ENCODE measurements at places on chromosomes 13 and 19. TPM values are rescaled to one million over a fixed set of nuclear protein-coding genes. Genes with fewer than 3 reads are reported as not detected.

The IL27RA gene
- polyA plus RNA-seq, result 6.1 TPM

The CEACAM4 gene
- polyA plus RNA-seq, result not detected

The TNFSF13B gene
- polyA plus RNA-seq, result 6.0 TPM

The TGFBR3L gene
- polyA plus RNA-seq, result not detected

The PPM1N gene
- 0.28 TPM for polyA plus RNA-seq
